ENCODE measurements at places on chromosomes 4 and X.

DNA sequence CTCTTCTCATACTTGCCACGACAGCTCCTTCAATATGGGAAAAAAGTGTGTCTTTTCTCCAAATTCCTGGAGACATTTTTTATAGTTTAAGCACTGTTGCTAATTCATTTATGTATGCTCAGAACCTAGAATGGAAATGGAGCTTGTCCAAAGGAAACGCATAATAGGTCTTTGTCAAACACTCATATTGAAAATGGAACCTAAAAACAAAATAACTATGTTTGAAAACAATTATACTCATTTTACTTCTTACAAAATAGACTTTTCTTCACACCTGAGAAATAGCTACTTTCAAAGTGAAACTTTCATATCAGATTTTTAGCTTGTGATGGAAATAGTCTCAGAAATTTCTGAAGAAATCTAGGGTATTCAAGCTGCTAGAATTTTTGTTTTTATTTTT, 529.7 kb upstream of the BOD1L1 start:
- DNase-seq: no peak

- DNase-seq: no peak
Observed at GRCh38 chr4:43325220-43325967, 432.9 kb downstream of the GRXCR1 start.

DNA sequence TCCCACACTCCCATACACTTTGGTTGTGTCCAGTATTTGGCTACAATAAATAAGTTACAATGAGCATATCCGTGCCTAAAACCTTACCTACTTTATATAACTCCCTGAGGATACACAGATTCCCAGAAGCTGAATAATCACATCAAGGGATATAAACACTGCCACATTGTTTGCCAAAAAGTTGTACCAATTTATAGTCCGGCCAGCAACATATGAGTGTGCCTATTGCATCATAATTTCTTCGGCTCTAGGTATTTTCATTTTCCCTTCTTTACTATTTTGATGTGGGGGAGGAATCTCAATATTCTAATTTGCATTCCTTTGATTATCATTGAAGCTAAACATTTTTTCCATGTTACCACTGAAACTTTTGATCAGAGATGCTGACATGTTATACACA, 146.4 kb downstream of the PCDH19 start:
- DNase-seq: no peak

GRCh38 chrX:72393836-72394517, 88.3 kb upstream of the CITED1 start:
- no peak for DNase-seq

DNA sequence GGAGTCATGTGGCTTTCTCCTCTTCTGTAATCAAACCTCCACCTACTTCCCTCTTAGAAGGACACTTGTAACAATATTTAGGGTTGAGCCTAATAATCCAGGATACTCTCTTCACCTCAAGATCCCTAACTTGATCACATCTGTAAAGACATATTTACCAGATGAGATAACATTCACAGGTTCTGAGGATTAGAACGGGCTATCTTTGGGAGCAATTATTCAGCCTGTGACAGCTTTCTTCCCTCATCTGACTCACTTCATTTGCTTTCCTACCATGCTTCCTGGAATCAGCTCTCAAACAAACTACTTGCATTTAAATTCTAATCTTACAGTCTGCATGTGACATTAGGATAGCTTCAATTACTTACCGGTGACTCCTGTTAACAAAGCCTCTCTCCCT, 133.5 kb upstream of the NDST3 start:
- DNase-seq: no peak

DNA sequence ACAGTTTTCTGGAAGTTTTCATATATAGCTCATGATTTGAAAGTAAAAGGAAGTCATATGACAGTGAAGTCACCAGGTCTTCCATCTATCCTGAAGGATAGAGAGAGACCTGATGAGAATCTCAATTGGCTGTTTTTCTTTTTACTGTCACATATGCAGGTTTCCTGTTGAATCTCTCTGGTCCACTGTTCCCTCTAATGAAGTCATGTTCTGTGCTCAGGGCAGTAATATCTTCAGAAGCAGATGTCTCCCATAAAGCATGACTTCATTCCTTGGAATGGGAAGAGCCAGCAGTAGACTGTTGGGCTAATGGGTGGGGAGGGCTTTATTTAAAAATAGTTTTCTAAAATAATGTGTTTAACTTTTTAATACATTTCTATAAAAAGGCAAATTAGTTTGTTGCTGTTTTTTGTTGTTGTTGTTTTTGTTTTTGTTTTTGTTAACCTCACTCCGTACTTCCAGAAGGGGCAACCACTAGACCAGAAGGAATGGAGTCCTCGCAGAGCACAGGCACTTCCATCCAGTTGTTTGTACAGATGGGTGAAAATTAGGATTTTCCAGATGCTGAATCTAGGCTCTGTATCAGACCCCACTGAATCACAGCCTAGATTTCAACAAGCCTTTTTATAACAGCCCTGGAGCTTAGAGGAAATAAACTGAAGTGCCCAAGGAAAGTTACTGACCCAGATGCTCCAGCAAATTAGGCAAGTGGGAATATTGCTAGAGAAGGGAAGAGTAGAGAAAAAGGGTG, 54.2 kb downstream of the AWAT2 start:
- DNase-seq: no peak

GRCh38 chrX:140389331-140389730, 115.5 kb downstream of the SOX3 start:
- DNase-seq: no peak

DNA sequence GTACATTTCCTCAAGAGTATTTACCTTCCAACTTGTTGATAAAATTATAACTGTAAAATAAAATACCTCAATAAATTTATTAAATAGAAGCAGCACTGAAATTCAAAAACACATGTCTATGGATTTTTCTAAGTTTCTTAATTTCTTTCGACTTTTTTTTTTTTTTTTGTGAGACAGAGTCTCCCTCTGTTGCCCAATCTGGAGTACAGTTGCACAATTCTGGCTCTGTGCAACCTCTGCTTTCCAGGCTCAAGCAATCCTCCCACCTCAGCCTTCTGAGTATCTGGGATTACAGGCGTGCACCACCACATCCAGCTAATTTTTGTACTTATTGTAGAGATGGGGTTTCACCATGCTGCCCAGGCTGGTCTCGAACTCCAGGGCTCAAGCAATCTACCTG, 79.8 kb downstream of the IQCM start:
- no peak for DNase-seq

DNA sequence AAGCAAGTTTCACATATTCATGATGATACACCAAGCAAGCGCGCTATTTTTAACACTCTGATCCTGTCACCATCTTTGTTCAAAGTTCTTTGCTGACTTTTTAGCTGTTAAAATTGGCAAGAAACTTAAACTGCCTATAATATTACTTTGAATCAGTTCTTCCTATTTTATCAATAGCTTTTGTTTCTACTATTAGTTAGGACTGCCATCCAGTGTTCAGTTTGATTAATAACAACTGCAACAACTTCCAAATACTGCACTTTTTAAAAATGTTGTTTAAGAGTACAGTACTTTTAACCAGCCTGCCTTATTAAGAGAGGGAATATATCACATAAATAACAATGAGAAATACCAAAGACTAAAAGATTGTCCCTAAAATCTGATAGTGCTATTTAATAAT, 614.3 kb downstream of the FAM133A start:
- DNase-seq: no peak

- no peak for DNase-seq
Observed at GRCh38 chr4:182916483-182917181, 554 bp downstream of the DCTD start.

DNA sequence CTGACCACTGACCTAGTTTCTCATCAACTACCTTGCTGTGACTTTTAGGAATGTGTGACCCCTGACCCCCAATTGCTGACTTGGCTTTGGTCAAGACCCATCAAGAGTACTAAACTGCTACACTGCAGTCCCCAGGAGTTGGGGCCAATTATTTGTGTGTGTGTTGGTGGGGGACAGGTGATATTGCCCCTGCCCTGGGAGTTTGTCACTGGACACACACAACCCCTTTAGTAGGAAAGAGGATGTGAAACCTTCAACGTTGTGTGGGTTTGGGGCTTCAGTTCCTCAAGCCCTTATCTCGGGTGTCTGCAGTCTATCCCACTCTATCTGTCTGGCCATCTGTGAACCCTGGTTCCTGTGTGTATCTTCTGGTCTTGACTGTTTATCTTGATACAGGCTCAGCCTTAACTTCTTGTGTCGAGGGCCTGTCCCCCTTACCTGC, 6.5 kb downstream of the SASH3 start:
- DNase-seq: no peak

GRCh38 chrX:150887906-150888465, 10.5 kb downstream of the CD99L2 start:
- no peak for DNase-seq

- DNase-seq: no peak
Observed at GRCh38 chr4:99679976-99680375, 22.3 kb upstream of the C4orf54 start.

DNA sequence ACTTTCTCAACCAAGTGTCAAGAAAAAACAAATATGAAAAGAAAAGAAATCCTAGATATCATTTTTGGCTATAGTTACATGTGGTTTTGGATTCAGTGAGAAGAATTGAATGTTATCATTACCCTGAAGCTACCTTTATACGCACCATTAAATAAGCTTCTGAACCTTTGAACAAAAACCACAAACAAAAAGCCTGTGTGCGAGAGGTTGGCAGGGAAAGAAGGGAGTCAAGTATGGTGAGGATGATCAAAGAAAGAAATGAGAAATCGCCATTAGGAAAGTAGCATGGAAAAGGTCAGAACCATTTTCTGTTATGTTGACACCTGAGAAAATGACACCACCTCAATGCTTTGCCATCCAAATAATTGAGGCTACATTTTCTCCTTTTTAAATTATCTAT, 1.2 kb upstream of the SLC7A11 start:
- peak; percentile 46 for DNase-seq

DNA sequence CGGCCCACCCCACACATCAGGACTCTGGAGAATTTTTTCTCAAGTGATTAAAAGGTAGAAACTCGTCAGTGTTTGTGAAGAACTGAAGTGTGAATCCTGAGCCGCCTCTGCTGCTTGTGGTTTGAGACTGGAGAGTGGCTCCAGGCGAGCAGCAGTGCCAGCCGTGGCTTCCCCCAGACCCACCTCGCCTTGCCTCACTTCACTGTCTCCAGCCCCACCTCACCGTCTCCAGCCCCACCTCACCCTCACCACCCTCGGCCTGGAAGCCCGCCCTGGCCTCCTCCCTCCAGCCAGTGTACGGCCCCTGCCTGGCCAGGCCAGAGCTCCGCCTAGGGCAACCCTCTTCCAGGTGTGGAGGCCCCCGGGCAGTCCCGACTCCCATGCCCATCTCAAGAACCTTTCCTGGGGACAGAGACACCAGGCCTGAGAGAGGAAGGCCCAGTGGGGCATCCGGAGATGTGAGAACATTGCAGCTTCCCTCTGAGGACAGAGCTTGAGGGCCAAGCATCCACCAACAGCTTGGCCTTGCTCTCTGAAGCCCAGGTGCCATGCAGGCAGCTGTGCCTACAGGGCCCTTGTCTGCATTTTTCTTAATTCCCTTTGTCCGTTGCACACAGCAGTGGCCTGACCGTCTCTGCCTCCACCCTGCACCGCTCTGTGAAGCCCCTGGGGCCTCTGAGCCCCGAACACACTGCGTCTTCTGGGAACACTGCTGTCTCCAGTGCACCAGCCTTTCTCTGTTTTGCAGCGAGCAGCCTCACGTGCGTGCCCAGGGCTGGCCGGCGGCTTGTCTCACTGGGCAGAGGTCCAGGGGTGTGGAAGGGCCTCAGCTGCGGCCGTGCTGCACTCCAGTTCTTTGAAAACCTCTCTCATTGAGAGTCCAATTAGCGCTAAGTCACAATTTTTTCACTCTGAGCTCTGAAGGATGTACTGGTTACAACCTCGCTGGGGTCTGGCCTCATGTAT, 13.8 kb downstream of the SH3BP2 start:
- DNase-seq: no peak

- DNase-seq: no peak
Observed at GRCh38 chr4:82818664-82819662, 20.4 kb upstream of the SCD5 start.

DNA sequence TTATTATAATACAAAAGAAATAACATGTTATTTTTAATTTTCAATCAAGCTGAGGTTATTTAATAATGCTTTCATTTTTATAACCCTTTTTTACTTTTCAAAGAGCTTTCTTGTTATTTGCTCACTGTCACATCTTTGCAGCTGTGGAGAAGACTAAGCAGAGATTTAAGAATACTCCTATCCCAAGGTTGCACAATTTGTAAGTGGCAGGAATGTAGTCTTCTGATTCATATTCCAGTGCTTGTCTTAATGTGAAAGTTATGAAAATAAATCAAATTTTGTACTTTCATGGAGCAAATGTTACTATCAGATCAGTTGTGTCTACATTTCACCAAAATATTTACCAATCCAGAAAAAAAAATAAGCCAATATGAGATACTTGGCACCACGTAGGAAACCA, 86.6 kb downstream of the DDIT4L start:
- no peak for DNase-seq

DNA sequence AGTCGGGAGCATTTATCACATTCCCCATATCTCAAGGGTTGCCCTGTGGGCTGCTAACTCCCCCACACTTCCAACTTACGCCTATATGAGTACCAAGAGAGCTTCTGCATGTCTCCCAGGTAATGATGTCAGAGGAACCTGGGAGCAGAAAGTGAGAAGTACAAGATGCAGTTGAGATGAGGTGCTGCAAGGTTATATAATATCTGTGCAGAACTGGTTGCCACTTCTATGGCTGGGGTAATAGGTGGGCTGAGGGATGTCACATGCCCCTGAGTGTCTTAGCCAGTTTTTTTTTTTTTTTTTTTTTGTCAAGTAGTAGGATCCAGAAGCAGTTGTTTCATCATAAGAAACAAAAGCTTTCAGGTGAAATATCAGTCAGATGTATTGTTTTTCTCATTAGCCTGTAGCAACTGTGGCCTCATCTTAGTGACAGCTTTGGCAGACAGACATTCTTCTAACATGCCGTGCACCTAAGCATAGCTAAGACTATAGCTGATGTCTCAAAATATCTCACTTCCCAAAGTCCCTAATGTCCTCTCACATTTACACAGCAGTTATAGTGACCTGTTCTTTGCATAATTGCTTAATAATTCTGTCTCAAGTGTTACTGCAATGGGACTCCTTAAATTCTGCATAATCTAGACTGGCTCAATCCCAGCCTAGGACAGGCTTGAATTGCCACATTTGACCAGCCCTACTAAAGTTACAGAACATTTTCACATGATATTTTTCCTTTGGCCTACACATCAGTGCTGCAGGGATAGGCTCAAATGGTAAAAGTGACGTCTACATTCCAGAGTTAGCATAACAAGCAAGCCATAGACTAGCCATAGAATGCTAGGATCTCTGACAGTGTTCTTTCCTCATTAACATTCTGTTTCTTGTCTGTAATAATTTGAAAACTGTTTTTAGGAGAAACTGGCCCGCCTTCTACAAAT, 17.9 kb upstream of the MAOB start:
- no peak for DNase-seq

GRCh38 chr4:84032372-84032771, 466.7 kb downstream of the NKX6-1 start:
- no peak for DNase-seq

Measured in NCI-H510A treated with DMSO at 0.1 percent for 48 hours (cell line).